ENCODE measurements at places on chromosomes 5 and 9. TPM values are rescaled to one million over a fixed set of nuclear protein-coding genes. Genes with fewer than 3 reads are reported as not detected.

The GCNT4 gene
- 2.5 TPM for total RNA-seq

The OBP2B gene
- total RNA-seq = not detected

The CXXC5 gene
- total RNA-seq = 4.9 TPM

The TMEM232 gene
- total RNA-seq = not detected
